ENCODE measurements at places on chromosomes 16 and 17. TPM values are rescaled to one million over a fixed set of nuclear protein-coding genes. Genes with fewer than 3 reads are reported as not detected.

TMEM114 gene
- 1.6 TPM for total RNA-seq

TSPAN10 gene
- total RNA-seq = 0.96 TPM

CFDP1 gene
- total RNA-seq = 77.3 TPM

ITGAL gene
- total RNA-seq = not detected

DNAH2 gene
- total RNA-seq = 0.21 TPM

CDRT15 gene
- not detected for total RNA-seq

ZNF668 gene
- 13.6 TPM for total RNA-seq

JUP gene
- 98.6 TPM for total RNA-seq

KRT31 gene
- total RNA-seq = not detected

PIRT gene
- total RNA-seq = not detected

ATP6V0C gene
- total RNA-seq = 199 TPM

CNGB1 gene
- not detected for total RNA-seq

CCDC154 gene
- total RNA-seq = 1.3 TPM

AURKB gene
- 160 TPM for total RNA-seq

NTN1 gene
- 2.3 TPM for total RNA-seq

GAST gene
- total RNA-seq = not detected

SYCE1L gene
- 5.8 TPM for total RNA-seq

C16orf92 gene
- not detected for total RNA-seq

TMC7 gene
- 2.6 TPM for total RNA-seq

ALDH3A1 gene
- total RNA-seq = 0.46 TPM

GPR179 gene
- total RNA-seq = 0.07 TPM

PHOSPHO1 gene
- total RNA-seq = 0.73 TPM

SLC6A2 gene
- total RNA-seq = not detected

EZH1 gene
- 20.8 TPM for total RNA-seq

CDRT4 gene
- total RNA-seq = 2.6 TPM
